Neural crest cell (in vitro differentiated cells): ENCODE measurements at places on chromosomes 3 and 15. TPM values are rescaled to one million over a fixed set of nuclear protein-coding genes. Genes with fewer than 3 reads are reported as not detected.

The PIK3CA gene
- 14.1 and 15.3 TPM in 2 replicates for total RNA-seq

The FBXO40 gene
- total RNA-seq = not detected in 2 replicates

The GALNT15 gene
- not detected in 2 replicates for total RNA-seq

The TICRR gene
- total RNA-seq = 43.0 and 44.9 TPM in 2 replicates

The TEX55 gene
- total RNA-seq = not detected in 2 replicates

- no peak overlapping the region for H3K4me3 ChIP-seq
- H3K27ac ChIP-seq = no peak overlapping the region
- H3K4me1 ChIP-seq = no peaks in the 10 kb centered on the region
- H3K27me3 ChIP-seq = peaks cover 69% of the 10 kb centered on the region
- DNase-seq = peak; percentile 47
- H3K36me3 ChIP-seq = no peaks in the 10 kb centered on the region
Measured at GRCh38 chr15:91224755-91225380, 124.8 kb downstream of the SV2B start.

DNA sequence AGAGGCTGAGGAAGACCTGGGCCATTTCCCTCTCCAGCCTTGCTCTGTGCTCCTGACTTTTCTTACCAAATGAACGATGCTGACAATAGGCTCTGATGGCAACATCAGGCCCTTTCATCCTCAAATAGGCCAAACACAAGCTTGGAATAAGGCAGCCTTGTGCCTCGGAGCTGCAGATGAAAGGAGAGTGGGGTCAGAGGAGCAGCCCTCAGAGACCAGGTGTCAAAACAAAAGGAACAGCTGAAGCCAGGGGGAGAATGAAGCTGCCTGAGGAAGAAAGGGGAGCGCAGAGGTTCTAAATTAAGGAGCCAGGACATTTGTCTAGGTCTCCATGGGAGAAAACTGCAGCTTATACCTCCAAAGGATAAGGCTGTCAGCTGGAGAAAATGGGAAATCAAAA, 5.1 kb downstream of the BFSP2 start:
- H3K27me3 ChIP-seq = peaks cover 3% of the 10 kb centered on the region
- H3K4me3 ChIP-seq = peak overlapping the region; percentile 54
- H3K36me3 ChIP-seq = no peaks in the 10 kb centered on the region
- peak overlapping the region; percentile 15 for H3K27ac ChIP-seq

DNA sequence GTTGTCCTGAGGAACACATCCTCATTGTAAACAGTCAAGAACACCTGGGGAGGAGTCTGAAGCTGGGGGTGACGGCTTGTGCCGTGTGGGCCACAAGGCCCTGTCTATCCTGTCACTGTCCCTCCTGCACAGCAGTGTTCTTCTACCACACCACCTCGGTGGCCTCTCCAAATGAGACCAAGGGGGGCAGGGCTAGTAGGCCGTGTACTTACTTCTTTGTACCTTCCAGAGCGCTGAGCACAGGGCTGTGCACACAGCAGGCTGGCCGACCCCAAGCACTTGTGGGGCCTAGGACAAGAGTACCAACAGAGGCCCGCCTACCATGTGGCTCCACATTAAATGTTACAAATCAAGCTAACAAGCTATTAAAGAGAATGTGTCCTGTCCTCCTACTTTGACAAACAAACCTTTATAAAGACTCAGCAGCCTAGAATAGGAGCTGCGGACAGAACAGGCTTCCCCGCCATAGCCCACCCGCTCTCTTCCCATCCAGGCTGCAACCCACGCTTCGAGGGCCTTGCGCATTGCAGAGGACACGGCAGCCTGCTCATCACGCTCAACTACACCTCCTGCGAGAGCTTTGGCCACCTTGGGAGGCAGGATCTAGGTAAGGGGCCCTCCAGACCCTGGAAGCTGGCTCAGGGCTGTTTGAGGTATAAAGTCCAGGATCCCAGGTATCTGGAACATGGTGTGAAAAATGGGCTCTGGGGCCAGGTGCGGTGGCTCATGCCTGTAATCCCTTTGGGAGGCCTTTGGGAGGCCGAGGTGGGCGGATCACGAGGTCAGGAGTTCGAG, 30.5 kb downstream of the MELTF start:
- peaks cover 8% of the 10 kb centered on the region for H3K4me1 ChIP-seq
- no peak overlapping the region for H3K27ac ChIP-seq
- H3K27me3 ChIP-seq = no peaks in the 10 kb centered on the region
- H3K36me3 ChIP-seq = no peaks in the 10 kb centered on the region
- no peak for DNase-seq

- no peak for DNase-seq
- no peaks in the 10 kb centered on the region for H3K36me3 ChIP-seq
- no peaks in the 10 kb centered on the region for H3K27me3 ChIP-seq
- peaks cover 15% of the 10 kb centered on the region for H3K4me1 ChIP-seq
- H3K27ac ChIP-seq = peak overlapping the region; percentile 65
- no peak overlapping the region for H3K4me3 ChIP-seq
Measured at GRCh38 chr15:44011238-44011854, 183.7 kb downstream of the FRMD5 start.

DNA sequence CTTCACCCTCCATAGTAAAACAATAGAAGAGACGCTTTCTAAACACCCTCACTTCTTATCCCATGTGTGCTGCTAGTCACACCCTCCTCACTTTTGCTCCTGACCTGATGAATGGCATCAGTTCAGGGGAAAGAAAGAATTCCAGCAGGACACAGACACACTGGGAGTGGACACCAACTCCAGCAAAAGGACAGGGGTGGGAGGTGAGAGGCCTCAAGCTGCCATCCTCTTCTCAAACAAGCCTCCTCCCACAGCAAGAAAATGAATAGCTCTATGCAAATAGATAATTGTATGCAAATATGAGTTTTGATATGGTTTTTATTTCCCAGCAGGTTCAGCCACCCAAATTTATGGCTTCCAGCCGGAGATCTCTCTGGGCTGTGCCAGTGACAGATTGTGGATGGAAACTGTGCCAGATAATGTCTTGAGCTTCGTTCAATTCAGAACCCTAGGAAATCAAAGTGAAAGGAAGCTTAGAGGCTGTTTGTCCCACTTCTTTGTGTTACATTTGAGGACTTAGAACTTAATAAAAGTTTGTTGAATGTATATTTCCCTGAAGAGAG, 209.3 kb upstream of the PPP2R3A start:
- no peak overlapping the region for H3K4me3 ChIP-seq
- no peaks in the 10 kb centered on the region for H3K36me3 ChIP-seq
- no peaks in the 10 kb centered on the region for H3K27me3 ChIP-seq
- peaks cover 12% of the 10 kb centered on the region for H3K4me1 ChIP-seq
- H3K27ac ChIP-seq = no peak overlapping the region
